ENCODE measurements at places on chromosomes 2 and 18.
A peak's percentile ranks its signal among the peaks of the same experiment; 100 is the strongest.

DNA sequence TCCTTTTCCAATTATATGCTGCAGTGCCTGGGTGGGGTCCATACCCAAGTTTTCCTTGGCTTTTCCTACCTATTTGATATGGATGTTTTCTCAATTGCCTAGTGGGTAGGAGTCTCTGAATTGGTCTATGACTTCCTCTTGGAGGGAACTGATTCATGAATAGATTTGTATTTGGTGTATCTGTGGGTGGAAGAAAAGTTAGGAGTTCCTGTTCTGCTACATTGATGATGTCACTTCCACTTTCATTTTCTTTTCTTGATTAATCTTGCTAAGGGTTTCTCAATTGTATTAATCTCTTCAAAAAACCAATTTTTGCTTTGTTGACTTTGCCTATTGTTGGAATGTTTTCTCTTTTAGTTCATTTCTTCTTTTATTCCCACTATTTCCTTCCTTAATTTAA, 37.4 kb upstream of the SLC9A2 start:
- no peak overlapping the region for H3K27ac ChIP-seq
- no peaks in the 10 kb centered on the region for H3K4me1 ChIP-seq
- no peaks in the 10 kb centered on the region for H3K36me3 ChIP-seq
- DNase-seq, result no peak

DNA sequence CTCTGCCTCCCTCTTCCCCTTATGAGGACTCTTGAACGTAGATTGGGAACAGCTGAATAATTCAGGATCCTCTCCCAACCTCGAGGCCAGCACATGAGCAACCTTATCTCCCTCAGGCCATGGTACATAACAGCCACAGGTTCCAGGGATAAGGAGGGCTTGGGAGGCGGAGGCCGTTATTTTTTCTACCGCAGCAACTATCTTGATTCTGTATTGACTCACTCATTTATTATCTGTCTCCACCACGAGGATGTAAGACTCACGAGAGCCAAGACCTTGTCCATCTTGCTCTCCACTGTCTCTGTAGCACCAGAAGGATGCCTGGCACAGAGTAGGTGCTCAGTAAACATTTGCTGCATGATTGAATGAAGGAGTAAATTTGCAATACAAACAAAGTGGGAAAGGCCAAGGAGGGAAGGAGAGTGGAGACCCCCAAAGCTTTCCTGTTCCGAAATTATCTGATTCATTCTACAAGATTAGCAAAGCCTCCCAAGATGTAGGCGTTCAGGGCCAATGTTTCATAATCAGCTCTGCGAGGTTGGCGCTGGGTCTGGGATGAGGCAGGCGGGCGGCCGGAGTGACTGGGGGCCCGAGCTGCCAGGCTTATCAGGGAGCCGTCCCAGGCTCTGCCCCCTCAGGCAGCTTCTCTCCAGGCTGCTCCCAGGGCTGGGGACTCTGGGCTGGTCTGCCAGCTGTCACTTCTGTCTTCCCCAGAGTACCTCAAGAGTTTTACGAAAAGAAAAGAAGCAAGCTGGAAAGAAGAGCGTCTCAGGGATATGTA, 31.6 kb downstream of the INPP5D start:
- no peaks in the 10 kb centered on the region for H3K36me3 ChIP-seq
- no peaks in the 10 kb centered on the region for H3K27me3 ChIP-seq
- DNase-seq, result no peak
- H3K27ac ChIP-seq, result no peak overlapping the region

GRCh38 chr18:10444314-10445006, 10.0 kb upstream of the APCDD1 start:
- DNase-seq, result no peak
- no peak overlapping the region for H3K27ac ChIP-seq
- H3K4me1 ChIP-seq, result no peaks in the 10 kb centered on the region
- no peaks in the 10 kb centered on the region for H3K36me3 ChIP-seq

DNA sequence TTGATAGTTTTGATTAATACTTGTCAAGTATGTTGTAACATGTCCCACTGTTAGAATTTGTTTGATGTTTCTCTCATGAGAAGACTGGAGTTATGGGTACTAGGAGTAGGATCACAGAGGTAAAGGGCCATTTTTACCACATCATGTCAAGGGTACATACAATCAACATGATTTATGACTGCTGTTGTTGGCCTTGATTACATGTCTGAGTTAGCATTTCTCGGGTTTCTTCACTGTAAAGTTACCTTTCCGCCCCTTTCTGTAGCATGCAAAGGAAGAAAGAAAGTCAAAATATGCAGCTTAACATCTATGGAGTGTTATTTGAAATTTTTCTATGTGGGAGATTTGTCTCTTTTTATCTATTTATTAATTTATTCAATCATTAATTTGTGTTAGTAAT, 1456.4 kb downstream of the SUCLG1 start:
- H3K4me3 ChIP-seq, result no peak overlapping the region
- H3K27me3 ChIP-seq, result no peaks in the 10 kb centered on the region
- no peak overlapping the region for H3K27ac ChIP-seq
- no peak for DNase-seq
- H3K4me1 ChIP-seq, result no peaks in the 10 kb centered on the region

- H3K27ac ChIP-seq, result peak overlapping the region; percentile 95
- H3K36me3 ChIP-seq, result no peaks in the 10 kb centered on the region
- no peak for DNase-seq
These were observed 542 bp upstream of the RNF103 start for GRCh38 chr2:86624267-86624547.

DNA sequence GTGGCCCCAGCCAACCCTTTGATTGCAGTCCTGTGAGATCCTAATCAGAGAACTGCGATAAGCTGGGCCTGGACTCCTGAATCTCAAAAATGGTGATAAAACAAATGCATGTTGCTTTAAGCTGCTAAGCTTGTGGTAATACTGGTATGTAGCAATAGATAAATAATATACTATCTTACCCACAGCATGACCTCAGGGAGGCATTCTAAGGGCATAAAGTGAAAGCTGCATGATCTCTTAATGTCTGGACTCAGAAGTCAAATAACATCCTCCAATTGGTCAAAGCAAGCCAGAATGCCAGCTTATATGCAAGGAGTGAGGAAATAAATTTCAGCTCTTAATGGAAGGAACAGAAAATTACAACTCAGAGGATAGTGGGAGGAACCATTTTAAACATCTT, 246.1 kb downstream of the FSIP2 start:
- no peak overlapping the region for H3K27ac ChIP-seq
- H3K36me3 ChIP-seq, result no peaks in the 10 kb centered on the region
- H3K4me1 ChIP-seq, result no peaks in the 10 kb centered on the region
- H3K27me3 ChIP-seq, result no peaks in the 10 kb centered on the region

GRCh38 chr18:78722929-78723710, 256.5 kb upstream of the SALL3 start:
- H3K36me3 ChIP-seq, result no peaks in the 10 kb centered on the region
- DNase-seq, result peak; percentile 7
- no peak overlapping the region for H3K4me3 ChIP-seq
- no peak overlapping the region for H3K27ac ChIP-seq

- no peaks in the 10 kb centered on the region for H3K36me3 ChIP-seq
- no peak overlapping the region for H3K4me3 ChIP-seq
- H3K4me1 ChIP-seq, result no peaks in the 10 kb centered on the region
- H3K27me3 ChIP-seq, result no peaks in the 10 kb centered on the region
- no peak for DNase-seq
- no peak overlapping the region for H3K27ac ChIP-seq
These were observed 714.1 kb downstream of the KCNJ3 start for GRCh38 chr2:155412598-155412997.

DNA sequence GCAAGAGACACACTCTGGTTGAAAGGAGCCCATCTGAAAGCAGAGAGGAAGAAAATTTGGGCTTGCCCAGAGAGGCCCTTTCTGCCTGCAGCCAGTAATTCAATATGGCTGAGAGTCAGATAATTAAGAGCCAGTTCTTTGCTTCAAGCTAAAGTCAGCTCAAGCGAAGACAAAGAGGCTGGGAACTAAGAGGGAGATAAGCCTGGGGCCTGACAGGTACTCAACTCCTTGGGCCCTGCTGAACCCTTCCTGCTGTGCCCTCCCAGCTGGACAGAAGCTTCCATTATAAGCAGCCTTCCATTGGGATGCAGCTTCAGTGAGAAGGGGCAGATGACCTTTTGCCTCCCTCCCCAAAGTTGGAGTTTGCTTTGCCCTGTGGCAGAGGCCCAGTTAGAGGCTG, 12.0 kb downstream of the FBXO41 start:
- no peak overlapping the region for H3K4me3 ChIP-seq
- no peak overlapping the region for H3K27ac ChIP-seq
- H3K4me1 ChIP-seq, result peaks cover 6% of the 10 kb centered on the region
- DNase-seq, result no peak
- H3K27me3 ChIP-seq, result peaks cover 6% of the 10 kb centered on the region
- no peaks in the 10 kb centered on the region for H3K36me3 ChIP-seq

DNA sequence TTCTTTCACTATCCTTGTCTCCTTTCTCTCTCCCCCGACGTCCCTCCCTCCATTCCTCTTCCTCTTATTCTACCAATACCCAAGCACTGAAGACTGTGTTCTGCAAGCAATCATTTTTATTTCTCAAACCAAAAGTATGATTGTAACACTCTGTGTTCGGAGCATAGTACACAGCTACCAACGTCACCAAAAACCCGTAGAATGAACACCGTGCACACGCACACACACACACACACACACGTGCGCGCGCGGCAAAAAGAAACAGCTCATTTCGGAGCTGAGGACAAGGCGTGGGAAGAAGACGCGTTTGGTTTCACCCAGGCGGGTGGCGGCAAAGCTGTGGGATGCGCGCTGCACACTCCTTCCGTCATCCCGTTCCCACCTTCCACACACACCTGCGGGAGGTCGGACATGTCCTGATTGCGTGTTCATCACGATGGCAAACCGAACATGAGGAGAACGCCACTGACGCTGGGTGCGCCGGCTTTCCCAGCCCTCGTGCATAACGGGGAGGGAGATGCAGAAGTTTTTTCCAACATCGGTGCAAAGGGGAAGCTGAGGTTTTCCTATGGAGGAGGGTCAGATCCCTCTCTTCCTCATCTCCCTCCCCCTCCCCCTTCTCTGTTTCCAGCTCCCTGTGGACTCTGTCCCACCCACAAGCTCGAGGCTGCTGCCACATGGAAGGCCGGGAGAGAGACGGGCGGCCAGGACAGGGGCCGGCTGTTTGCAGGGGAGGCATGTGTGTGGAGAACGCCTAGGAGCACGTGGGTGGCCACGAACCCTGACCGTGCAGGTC, 20.4 kb downstream of the MBP start:
- no peak for DNase-seq
- H3K27me3 ChIP-seq, result no peaks in the 10 kb centered on the region
- no peaks in the 10 kb centered on the region for H3K4me1 ChIP-seq

DNA sequence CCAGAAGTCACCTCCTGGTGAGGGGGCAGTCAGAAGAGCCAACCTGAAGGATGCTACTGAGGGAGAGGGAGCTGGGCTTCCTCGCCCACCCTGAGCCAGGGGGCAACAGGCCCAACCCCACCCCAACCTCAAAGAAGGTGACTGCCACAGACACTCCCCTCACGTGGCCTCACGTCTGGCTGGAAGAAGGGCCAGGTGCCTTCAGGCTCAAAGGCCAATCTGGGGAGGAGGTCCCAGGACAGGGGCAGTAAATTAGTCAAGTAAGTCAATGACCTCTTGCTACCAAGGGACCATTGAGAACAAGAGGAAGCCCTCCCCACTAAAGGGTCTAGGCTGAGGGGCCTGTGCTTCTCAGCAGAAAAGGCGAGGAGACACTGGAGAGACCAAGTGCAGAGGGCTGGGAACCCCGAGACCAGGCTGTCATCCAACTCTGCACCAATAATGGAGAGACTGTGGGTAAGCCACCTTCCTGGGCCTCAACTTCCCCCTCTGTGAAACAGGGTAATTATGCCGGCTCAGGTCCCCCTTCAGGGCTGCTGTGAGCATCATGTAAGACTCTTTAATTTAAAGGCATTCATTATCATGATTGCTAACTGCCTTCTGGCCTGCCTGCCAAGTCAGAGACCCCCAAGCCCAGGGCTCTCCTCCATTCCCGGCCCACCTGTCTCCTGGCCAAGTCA, 20.2 kb upstream of the TNS1 start:
- H3K4me1 ChIP-seq, result peaks cover 3% of the 10 kb centered on the region
- no peaks in the 10 kb centered on the region for H3K27me3 ChIP-seq
- H3K36me3 ChIP-seq, result no peaks in the 10 kb centered on the region
- no peak for DNase-seq

DNA sequence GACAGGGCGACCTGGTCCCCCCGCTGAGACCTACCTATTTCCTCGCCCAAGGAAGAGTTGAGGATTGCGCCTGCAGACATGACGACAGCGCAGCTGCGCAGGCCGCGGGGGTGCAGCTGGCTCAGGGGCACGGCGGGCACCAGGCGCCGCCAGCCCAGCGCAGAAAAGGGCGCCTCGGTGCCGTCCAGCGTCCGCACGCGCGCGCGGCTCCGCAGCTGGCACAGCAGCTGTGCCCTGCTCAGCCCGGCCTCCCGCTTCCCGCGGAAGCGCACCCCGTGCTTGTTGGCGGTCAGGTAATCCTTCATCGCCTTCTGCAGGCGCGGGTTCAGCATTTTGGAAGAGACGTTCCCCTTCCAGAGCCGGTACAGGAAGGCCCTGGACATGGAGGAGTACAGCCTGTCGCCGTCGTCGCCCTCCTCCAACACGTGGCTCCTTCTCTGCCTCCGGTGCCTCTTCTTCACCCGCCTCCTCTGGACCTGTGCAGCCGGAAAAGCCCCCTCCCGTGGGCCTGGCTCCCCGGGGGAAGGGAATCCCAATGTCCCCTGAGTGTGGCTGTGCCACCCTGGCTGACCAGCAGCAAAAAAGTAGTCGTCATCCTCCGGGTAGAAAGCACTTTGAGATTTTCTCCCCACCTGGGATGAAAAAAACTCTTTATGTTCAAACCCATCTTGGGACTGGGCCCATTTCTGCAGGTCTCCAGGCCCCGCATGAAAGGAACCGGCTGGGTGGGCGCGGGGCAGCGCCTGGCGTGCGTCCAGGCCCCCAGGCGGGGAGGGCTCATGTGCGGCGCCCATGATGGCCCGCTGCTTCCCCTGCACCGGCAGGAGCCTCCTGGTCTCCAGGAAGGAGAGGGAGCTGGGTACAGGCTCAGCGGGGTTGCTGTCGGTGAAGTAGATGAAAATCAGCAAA, 42.7 kb downstream of the ST6GAL2 start:
- H3K36me3 ChIP-seq, result no peaks in the 10 kb centered on the region
- no peak overlapping the region for H3K27ac ChIP-seq
- no peaks in the 10 kb centered on the region for H3K4me1 ChIP-seq
- DNase-seq, result no peak
- no peak overlapping the region for H3K4me3 ChIP-seq

Data from right lobe of liver (tissue), 6 donors.